Liver (tissue), 10 donors: ENCODE measurements at places on chromosomes 2 and 18. TPM values are rescaled to one million over a fixed set of nuclear protein-coding genes. Genes with fewer than 3 reads are reported as not detected.

GRCh38 chr2:239927424-239927981, 97.6 kb downstream of the NDUFA10 start:
- no peak overlapping the region for H3K27ac ChIP-seq
- no peaks in the 10 kb centered on the region for H3K4me1 ChIP-seq
- H3K36me3 ChIP-seq, result no peaks in the 10 kb centered on the region
- no peak for DNase-seq

Gene SLC25A52
- not detected for polyA plus RNA-seq

GRCh38 chr2:60260639-60261296, 292.7 kb downstream of the BCL11A start:
- no peaks in the 10 kb centered on the region for H3K27me3 ChIP-seq
- H3K36me3 ChIP-seq, result no peaks in the 10 kb centered on the region
- no peak for DNase-seq

GRCh38 chr2:196558497-196558896, 81.0 kb upstream of the CCDC150 start:
- no peak overlapping the region for H3K27ac ChIP-seq
- no peak for DNase-seq
- no peak overlapping the region for H3K4me3 ChIP-seq
- H3K27me3 ChIP-seq, result no peaks in the 10 kb centered on the region
- H3K4me1 ChIP-seq, result no peaks in the 10 kb centered on the region

DNA sequence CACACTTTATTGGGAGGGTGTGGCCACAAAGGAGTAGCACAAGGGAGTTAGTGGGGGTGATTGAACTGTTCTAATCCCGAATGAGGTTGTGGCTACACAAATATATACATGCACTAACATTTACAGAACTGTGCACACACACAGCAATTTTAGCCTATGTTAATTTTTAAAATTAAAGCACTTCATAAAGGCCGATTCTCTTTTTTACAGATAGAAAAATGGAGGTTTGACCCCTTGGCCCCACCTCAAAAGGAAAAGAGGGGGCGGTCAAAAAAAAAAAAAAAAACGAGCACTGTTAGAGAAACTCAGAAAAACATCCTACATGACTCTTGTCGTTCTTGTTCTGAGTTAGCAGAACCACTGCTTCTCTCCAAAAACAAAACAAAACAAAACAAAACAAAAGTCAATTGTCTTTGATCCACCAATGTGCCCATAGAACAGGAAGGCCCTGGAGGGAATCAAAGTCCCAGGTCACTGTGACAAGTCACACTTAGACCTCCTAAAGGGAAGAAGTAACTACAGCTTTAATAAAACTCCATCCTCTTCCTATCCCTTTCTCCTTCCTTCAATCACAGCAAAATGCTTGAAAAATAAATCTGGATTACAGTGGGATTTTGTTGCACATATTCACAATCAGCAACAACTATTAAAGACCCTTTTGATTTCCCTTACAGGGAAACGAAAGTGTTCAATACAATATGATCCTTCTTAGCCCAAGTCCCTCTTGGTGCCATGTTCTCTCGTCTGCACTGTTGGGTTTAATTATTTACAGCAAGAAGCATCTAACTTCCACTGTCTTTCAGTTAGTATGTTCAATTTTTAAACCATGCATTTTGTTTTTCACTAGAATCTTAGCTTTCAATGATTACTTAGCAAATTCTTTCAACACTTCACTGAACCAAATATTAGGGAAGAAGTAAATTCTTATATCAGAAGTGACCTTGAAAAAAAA, 16.6 kb downstream of the LRP2 start:
- no peaks in the 10 kb centered on the region for H3K36me3 ChIP-seq
- no peaks in the 10 kb centered on the region for H3K4me1 ChIP-seq
- H3K27ac ChIP-seq, result no peak overlapping the region

GRCh38 chr2:172073518-172073917, 11.8 kb upstream of the DLX1 start:
- no peaks in the 10 kb centered on the region for H3K36me3 ChIP-seq
- peaks cover 4% of the 10 kb centered on the region for H3K4me1 ChIP-seq
- no peak overlapping the region for H3K27ac ChIP-seq

GRCh38 chr2:174965992-174966744, 39.0 kb downstream of the CHN1 start:
- peak overlapping the region; percentile 35 for H3K27ac ChIP-seq
- no peaks in the 10 kb centered on the region for H3K36me3 ChIP-seq
- no peak for DNase-seq

DNA sequence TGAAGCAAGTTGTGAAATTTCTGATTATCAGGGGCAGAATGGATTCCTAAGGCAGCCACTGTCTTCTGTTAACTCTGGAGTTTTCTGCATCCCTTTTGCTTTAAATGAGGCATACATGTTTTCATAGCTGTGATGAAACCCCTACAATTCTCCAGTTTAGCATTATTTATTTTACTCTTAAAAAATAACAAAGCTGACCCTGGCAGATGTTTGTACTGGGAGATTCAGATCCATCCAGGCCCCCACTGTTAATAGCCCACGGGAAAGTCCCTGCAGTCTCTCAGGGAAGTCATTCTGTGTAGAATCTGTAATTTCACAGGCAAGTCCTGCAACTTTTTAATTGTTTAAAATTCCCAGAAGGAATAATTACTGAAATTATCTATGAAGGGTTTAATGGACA, 353 bp upstream of the SULT1C4 start:
- H3K4me1 ChIP-seq, result no peaks in the 10 kb centered on the region
- no peak for DNase-seq
- H3K27ac ChIP-seq, result no peak overlapping the region
- H3K4me3 ChIP-seq, result peak overlapping the region; percentile 31
- no peaks in the 10 kb centered on the region for H3K36me3 ChIP-seq
- H3K27me3 ChIP-seq, result no peaks in the 10 kb centered on the region

- no peaks in the 10 kb centered on the region for H3K36me3 ChIP-seq
- no peaks in the 10 kb centered on the region for H3K4me1 ChIP-seq
- no peak overlapping the region for H3K4me3 ChIP-seq
Measured at GRCh38 chr18:73235491-73235890, 367.7 kb upstream of the NETO1 start.

Gene NT5C1B
- polyA plus RNA-seq, result 0.63 TPM

GRCh38 chr2:80489717-80490116, 185.2 kb upstream of the LRRTM1 start:
- H3K36me3 ChIP-seq, result no peaks in the 10 kb centered on the region
- no peaks in the 10 kb centered on the region for H3K4me1 ChIP-seq
- H3K27ac ChIP-seq, result no peak overlapping the region
- H3K27me3 ChIP-seq, result no peaks in the 10 kb centered on the region
- H3K4me3 ChIP-seq, result no peak overlapping the region
- DNase-seq, result no peak
